Activated CD4-positive, alpha-beta T cell treated with anti-CD3 and anti-CD28 coated beads, Interleukin-2, amount 10 ng/mL, durations not matched to agents 24 days and 14 days (primary cell): ENCODE measurements at places on chromosomes 1 and 21.

DNA sequence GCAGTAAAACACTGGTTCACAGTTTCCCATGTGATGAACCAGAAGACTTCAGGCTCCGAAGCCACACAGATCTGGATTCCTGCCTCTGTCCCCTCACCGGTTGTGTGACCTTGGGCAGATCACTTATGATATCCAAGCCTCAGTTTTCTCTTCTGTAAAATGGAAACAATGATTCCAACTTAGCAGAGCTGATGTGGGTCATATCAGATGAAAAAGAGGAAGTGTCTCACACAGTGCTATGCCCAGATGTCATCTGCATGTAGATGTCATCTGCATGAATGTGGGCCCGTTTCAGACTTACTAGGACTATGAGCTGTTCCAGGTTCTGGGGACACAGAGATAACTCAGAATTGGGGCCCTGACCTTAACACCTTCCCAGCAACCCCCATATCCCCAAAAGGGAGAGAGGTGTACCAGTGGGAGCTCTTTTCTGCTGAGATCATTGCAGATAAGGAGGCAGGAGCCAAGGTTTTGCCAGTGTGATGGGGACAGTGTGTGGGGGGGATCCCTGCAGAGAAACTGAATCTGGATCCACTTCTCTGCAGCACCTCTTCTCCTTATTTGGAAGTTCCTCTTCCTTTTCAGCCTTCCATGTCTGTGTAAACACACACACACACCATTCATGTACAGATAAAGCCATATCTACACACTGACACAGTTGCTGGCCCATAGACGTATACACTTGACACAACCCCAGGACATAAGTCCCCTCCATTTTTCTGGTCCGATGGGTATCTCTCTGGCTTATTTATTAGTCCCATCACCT lies 5.0 kb upstream of the ADGRB2 start:
- H3K4me1 ChIP-seq = peaks cover 35% of the 10 kb centered on the region
- H3K36me3 ChIP-seq = no peaks in the 10 kb centered on the region
- DNase-seq = no peak
- peaks cover 73% of the 10 kb centered on the region for H3K27me3 ChIP-seq
- H3K4me3 ChIP-seq = no peak overlapping the region
- H3K27ac ChIP-seq = peak overlapping the region; percentile 38

DNA sequence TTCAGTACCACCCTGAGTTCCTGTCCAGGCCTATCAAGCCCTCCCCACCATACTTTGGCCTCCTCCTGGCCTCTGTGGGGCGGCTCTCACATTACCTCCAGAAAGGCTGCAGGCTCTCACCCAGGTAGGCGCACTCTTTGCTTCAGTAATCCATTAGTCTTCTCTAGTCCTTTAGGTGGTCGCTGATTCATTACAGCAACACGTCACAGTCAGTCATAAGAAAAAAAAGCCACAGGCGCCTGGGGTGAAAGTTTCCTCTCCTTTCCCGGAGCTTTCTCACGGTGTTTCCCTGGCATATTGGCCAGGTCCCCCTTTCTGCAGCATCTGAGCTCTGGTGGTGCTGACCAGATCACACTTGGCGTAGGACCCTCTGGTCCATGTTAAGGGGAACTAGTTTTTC lies 12.1 kb downstream of the SLFNL1 start:
- peak overlapping the region; percentile 30 for H3K27ac ChIP-seq
- peaks cover 1% of the 10 kb centered on the region for H3K4me1 ChIP-seq

DNA sequence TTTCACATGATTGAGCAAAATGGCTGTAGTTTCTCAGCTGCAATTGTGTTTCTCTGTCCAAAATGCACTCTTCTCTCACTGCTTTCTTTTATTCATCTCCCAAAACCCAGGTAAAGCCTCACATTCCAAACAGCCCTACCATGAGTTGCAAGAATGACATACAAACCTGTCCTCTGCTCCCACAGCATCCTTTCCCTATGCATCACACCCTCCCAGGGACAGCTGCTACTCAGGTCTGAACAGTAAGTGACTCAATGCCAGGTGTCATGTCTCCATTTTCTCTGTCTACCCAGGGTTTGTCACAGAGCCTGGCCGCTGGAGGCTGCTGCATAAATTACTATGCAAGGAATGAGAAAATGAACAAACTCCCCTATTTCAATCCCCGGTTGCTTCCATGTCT lies 118.5 kb downstream of the PLD5 start:
- no peak overlapping the region for H3K27ac ChIP-seq
- no peak overlapping the region for H3K4me3 ChIP-seq
- no peaks in the 10 kb centered on the region for H3K27me3 ChIP-seq
- no peak for DNase-seq

GRCh38 chr1:212218911-212219310 lies 66.3 kb upstream of the PPP2R5A start:
- H3K27ac ChIP-seq = peak overlapping the region; percentile 81
- H3K27me3 ChIP-seq = no peaks in the 10 kb centered on the region
- H3K4me1 ChIP-seq = peaks cover 27% of the 10 kb centered on the region
- no peaks in the 10 kb centered on the region for H3K36me3 ChIP-seq
- peak; percentile 70 for DNase-seq

DNA sequence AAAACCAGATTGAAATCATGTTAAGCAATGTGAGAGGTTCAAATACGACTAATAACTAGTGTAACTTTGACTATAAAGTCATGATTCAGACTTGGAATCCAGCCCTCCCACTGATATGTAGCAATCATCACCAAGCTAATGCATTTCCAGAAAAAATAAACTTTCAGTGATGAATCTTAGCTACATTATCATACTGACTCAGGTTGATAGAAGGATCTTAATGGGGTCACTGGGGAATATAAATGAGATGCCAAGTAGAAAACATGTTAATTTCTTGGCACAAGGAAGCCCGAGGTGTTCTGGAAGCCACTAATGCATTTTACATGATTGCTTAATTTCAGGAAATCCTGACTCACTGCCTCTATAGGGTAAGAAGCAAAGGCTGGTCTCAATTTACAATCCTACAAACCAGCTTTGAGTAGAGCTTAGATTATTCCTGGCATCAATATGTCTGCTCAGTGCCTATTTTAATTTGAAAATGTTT lies 67.7 kb downstream of the SELENOF start:
- H3K4me3 ChIP-seq = no peak overlapping the region
- no peaks in the 10 kb centered on the region for H3K36me3 ChIP-seq
- no peak overlapping the region for H3K27ac ChIP-seq
- peaks cover 1% of the 10 kb centered on the region for H3K27me3 ChIP-seq
